NK-92 treated with Interleukin-12 subunit alpha and Interleukin-12 subunit beta, amount 100 ng/mL, for 24 hours (cell line): ENCODE measurements at places on chromosomes 2 and 18.

DNA sequence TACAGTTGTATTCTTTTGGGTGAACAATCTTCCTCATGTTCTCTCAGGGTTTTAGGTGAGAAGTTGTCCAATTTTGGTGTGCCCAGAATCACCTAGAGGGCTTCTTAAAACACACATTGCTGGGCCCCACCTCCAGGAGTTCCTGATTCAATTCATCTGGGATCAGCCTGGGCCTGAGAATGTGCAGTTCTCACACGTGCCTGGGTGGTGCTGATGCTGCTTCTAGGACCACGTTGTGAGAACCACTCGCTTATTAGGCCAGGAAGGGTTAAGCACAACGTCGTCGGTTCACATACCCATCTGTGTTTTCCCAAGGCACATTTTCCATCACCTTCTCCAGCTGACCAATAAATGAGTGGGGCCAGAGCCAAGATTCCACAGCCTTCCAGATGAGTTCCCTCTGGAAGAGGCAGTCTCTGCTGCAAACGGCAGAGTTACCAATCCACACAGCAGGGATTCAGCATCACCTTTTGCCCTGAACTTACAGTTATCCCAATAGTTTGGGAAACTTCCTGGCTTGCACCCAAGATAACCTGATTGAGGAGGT lies 277.7 kb upstream of the HNRNPA3 start:
- no peak for DNase-seq

DNA sequence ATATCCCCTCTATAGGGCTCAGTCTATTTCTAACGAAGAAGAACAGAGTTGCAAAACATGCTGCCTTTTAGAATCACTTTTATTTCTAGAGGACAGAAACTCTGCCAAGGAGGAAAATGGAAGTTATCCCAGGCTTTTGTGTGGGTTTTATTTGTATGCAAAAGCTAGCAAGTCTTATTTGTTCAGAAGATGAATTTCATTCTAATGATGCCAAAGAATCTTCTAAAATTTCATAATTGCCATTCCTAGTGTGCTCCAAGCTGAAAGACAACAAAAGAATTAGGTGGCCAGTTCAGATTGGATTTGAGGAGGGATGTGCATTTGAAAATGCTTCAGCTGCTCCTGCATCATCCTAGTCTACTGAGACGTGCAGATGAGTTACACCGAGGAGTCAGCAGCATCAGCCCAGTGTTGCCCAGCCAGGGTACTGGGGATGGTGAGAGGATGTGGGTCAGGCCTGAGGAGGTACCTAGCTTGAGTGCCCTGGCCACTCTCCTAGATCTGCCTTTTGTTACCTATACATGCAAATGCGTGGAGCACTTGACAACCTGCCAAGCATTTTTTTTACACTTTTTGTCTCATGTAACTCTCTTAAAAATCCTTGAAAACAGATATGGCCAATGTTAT lies 80.1 kb downstream of the KCNS3 start:
- DNase-seq, result no peak

GRCh38 chr2:218193701-218194100 lies 23.3 kb upstream of the ARPC2 start:
- no peak for DNase-seq

DNA sequence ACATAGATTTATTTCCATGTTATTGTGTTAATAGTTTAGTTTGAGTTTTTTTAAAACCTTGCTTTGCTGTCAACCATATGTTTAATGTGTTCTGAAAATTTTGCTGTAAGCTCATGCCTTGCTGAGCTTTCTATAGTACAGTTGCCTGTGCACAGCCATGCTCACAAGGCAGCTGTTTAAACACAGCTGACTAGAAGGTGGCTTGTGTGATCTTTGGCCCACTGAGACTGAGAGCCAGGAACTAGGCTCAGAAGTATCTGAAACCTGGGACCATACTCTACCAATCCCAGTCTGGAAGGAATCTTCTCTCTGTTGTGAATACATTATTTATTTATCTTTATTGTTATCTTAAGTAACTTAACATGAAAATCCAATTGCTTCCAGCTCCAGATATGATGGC lies 350.5 kb downstream of the KIAA1328 start:
- DNase-seq, result no peak

DNA sequence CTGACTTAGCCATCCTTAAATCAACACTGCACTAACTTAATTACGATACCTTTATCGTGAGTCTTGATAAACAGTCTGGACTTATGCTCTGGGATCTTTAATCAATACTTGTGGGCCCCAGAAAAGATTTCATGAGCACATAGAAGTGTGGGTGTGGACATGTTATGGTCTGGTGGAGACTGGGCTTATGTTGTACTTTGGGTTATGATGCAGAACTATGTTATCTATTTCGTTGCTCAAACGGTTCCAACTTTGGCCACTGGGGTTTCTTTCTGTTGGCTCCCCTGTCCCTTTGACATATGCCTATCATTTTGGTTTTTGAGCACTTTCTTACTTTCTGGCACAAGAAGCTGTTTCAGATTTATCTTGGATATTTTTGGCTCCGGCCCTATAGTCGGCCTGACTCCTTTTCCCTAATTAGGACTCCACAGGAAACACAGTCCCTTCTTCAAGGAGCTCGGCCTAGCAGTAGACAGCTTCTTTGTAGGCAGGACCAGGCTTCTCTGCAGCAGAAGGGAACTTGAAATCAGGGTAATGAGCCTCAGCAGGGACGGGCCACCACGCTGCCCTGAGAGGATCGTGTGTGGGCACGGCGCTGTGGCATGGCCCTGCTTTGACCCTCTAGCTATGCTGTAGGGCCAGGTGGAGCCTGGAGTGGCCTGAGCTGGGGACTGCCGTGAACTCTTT lies 54.6 kb upstream of the TXNDC2 start:
- no peak for DNase-seq

GRCh38 chr2:120964819-120965218 lies 229.2 kb downstream of the GLI2 start:
- DNase-seq, result no peak

DNA sequence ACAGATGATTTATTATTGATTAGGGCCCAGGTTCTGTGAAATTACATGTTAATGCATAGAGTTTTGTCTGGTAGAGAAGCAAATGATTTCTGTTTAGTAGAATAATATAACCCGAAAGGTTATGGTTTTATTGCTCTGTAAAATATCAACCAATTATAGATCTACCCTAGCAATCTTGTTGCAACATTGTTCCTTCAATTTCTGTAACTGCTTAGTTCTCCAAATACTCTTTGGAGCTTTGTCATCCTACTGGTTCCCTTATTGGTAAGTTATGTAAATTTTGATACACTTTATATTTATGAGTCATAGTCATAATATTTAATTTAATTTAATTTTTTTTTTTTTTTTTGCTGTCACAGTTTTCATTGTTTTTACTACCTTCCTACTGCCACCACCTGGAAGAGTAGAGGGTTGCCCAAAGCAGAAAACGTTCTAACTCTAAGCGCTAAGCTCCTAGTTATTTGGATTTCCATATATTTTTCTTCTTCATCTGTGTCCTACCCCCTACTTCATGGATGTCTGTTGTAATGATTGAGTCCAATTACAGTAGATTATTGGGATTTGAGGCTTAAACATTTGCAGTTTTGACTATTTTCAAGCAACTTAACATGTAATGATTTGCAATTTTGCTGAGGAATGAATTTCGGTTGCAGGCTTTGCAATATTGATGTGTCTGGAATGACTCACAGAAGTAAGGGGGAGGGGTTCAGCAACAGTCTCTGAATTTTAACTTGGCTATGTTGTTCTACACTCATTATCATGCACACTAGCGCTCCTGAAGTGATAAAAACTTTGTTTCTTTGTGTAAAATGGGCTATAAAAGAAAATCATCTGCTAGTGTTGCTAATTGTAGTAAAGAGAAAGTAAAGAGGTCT lies 51.1 kb downstream of the NABP1 start:
- no peak for DNase-seq

GRCh38 chr2:126467367-126468054 lies 188.4 kb upstream of the GYPC start:
- no peak for DNase-seq

DNA sequence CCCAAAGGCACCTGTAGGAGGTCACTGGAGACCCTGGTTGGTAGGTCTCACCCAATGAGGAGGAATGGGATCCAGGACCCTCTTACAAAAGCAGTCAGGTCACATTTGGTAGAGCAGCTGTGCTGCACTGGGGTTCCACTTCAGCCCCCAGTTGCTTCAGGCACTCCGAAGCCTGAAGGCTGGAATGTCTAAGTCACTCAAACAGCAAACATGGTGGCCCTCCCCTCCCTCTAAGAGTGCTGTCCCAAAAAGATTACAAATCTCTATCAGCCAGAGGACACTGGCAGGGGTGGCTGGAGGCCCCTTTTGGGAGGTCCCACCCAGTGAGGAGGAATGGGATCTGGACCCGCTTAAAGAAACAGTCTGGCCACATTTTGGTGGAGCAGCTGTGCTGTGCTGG lies 17.7 kb downstream of the MSTN start:
- no peak for DNase-seq

DNA sequence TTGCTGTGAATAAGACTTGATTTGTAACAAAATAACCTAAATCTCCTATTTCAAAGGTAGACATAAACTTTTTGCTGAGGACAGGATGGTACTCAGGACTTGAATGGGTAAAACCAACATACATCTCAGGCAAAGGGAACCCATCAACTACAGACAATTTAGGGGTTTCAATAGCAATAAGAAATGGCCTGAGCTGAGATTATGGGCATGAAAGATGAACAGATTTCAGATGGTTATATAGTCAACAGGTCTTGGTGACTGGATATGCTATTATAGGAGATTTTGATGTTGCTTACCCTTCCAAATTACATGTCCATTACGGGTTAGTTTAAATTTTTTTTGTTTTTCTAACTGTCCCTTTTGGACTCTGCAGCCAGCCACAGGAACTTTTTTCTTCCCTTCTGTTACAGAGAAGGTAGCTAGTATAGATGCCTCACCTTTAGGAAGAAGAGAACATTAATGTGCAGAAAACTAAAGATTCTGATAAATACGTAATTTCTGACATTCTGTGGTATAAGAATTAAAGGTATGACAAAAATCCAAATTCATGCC lies 4.6 kb downstream of the RPS27A start:
- DNase-seq, result no peak

GRCh38 chr2:239291475-239292350 lies 109.1 kb downstream of the HDAC4 start:
- no peak for DNase-seq

DNA sequence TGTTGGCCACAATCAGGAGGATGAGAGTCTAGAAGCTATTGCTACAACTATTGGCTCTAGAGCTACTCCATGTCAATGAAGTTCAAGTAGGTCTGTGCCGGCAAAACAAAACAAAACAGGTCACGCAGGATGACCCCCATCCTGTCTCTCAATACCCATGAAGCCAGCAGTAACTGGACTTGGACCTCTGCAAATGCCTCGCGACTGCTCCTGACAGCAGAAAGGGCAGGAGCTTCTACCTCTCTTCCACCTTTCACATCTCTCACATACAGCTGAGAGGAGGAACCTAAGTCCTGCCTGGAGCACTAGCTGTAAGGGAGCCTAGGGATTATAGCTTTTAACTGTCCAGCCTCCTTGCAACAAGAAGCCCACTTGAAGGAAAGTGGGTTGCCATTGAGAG lies 16.0 kb downstream of the PRKAG3 start:
- no peak for DNase-seq

DNA sequence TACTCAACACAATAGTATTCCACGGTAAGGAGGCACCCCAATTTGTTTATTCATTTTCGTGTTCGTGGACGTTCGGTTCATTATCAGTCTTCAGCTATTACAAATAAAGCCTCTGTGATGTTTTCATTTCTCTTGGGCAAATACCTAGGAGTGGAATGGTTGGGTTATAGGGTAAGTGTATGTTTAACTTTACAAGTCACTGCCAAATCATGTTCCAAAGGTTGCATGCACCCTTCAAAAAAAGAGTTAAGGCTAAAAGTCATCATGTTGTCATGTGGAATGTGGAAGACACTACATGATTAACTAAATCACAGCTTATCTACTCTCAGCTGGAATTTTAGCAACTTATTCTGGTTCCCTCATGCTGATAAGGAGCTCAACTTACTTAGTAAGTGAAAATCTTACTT lies 15.8 kb downstream of the INO80C start:
- DNase-seq, result no peak

GRCh38 chr2:48016225-48017019 lies 110.1 kb upstream of the FBXO11 start:
- no peak for DNase-seq

DNA sequence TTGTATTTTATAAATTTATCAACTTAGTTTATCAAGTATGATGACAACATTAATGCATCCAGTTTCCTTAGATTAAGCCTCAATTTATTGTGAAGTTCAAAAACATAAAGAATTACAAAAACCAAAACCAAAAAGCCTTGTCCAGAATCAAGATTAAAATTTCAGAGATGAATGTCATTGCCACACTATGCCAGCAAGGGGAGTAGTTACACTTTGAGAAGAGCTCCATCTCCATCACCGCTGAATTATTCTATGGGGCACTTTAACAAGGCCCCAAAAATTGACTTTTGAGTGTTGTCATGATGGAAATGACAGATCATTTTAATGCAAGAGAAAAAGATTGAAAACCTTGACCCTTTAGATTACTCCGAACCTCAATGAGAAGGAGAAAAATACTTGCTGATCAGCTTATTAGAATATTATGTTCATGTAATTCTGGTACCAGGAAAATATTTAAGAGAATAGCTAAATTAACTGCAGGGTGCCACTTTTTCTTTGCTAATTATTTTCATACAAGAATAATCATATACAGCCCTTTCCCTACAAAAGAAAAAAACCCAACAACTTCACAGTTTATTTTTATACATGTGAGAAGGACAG lies 152.5 kb upstream of the AQP4 start:
- DNase-seq, result no peak

- DNase-seq, result no peak
These were observed 68.2 kb upstream of the NRP2 start for GRCh38 chr2:205613970-205614559.

DNA sequence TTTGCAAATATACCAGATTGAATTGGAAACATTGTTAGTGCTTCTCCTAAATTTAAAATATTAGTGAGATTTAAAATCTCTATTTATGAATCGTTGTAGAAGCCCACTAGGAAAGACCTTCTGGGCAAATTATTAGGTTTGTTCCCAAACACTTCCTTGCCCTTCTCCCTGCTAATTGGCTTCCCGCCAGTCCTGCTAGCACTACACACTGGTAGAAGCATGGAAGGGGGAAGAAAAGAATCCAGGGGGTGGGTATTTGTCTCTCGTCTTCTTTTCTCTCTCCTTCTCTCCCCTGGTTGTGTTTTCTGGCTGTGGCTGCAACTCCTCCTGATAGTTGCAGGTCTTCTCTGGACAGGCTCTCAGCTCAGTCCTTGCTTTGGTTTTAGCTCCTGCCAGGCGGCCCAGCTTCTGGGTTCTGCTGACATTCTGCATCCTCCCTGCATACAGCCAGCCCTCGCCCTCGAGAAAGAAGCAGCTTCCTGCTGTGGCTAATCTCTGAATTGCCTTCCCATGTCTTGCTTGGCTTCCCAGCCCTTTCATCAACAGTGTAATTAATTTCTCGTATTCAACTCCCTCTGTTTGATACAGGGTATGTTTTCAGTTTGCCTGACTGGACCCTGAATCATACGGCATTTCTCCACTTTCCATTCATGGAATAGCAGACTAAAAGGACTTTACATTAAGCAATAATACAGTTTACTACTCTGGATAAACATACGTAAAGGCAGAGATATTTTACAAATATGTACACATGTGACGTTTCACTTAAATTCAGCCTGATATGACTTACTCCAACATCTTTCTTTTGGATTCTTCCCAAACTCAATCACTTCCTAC lies 6.9 kb upstream of the PARD3B start:
- no peak for DNase-seq

GRCh38 chr2:108983610-108984009 lies 5.4 kb downstream of the EDAR start:
- no peak for DNase-seq
